Fibroblast of villous mesenchyme (primary cell): ENCODE measurements at places on chromosomes 12 and 14. TPM values are rescaled to one million over a fixed set of nuclear protein-coding genes. Genes with fewer than 3 reads are reported as not detected.

Gene SLC6A12
- not detected in 2 replicates for total RNA-seq

Gene SERPINA12
- total RNA-seq, result not detected in 2 replicates

Gene SIX6
- not detected in 2 replicates for total RNA-seq

Gene DNAL1
- total RNA-seq, result 9.0 and 9.9 TPM in 2 replicates

Gene GLT1D1
- total RNA-seq, result under 0.01 TPM in 1 of 2 replicates, not detected in the other

Gene SLCO1C1
- total RNA-seq, result under 0.01 and 0.32 TPM in 2 replicates

Gene ACRBP
- 0.64 TPM in 1 of 2 replicates, not detected in the other for total RNA-seq

Gene SLC25A47
- not detected in 2 replicates for total RNA-seq

Gene KRT75
- not detected in 2 replicates for total RNA-seq

Gene RPL10L
- 0.43 TPM in 1 of 2 replicates, not detected in the other for total RNA-seq

Gene CEBPE
- not detected in 2 replicates for total RNA-seq

Gene SOAT2
- not detected in 2 replicates for total RNA-seq

Gene KLRD1
- under 0.01 and 0.86 TPM in 2 replicates for total RNA-seq

Gene SERPINA10
- not detected in 2 replicates for total RNA-seq

Gene PRB2
- total RNA-seq, result not detected in 2 replicates

Gene PTGES3
- 62.5 and 96.7 TPM in 2 replicates for total RNA-seq

Gene SCN8A
- total RNA-seq, result 23.5 and 33.7 TPM in 2 replicates

Gene PLBD1
- total RNA-seq, result 10.0 and 18.1 TPM in 2 replicates

Gene EIF2S3B
- total RNA-seq, result 3.5 and 9.5 TPM in 2 replicates

Gene RNF212B
- not detected in 2 replicates for total RNA-seq

Gene GLS2
- total RNA-seq, result under 0.01 TPM in 1 of 2 replicates, not detected in the other

Gene C14orf180
- total RNA-seq, result not detected in 2 replicates

Gene WNT1
- total RNA-seq, result not detected in 2 replicates

Gene TNFAIP2
- total RNA-seq, result 122 and 240 TPM in 2 replicates

Gene OAS2
- total RNA-seq, result 2.3 and 5.6 TPM in 2 replicates

Gene LYSET
- total RNA-seq, result 6.0 and 6.1 TPM in 2 replicates

Gene LACRT
- not detected in 2 replicates for total RNA-seq

Gene CRY1
- total RNA-seq, result 25.4 and 25.5 TPM in 2 replicates

Gene COX8C
- not detected in 2 replicates for total RNA-seq

Gene ASCL1
- not detected in 2 replicates for total RNA-seq

Gene ZCRB1
- 40.2 and 42.2 TPM in 2 replicates for total RNA-seq

Gene STAT2
- total RNA-seq, result 232 and 296 TPM in 2 replicates

Gene PKP2
- total RNA-seq, result 2.3 and 9.5 TPM in 2 replicates

Gene PAH
- total RNA-seq, result not detected in 2 replicates

Gene SLC10A1
- total RNA-seq, result not detected in 2 replicates

Gene HIGD1C
- not detected in 2 replicates for total RNA-seq

Gene CMA1
- not detected in 2 replicates for total RNA-seq

Gene MAPK1IP1L
- 36.1 and 49.2 TPM in 2 replicates for total RNA-seq

Gene ZNF410
- 80.5 and 102 TPM in 2 replicates for total RNA-seq

Gene GPR162
- 2.6 and 3.0 TPM in 2 replicates for total RNA-seq

Gene KRT79
- total RNA-seq, result not detected in 2 replicates

Gene IL22
- not detected in 2 replicates for total RNA-seq

Gene FAM181A
- not detected in 2 replicates for total RNA-seq

Gene PTPRB
- total RNA-seq, result 0.43 and 0.97 TPM in 2 replicates

Gene ARID4A
- total RNA-seq, result 10.8 and 11.9 TPM in 2 replicates

Gene KCNMB4
- 4.2 and 7.3 TPM in 2 replicates for total RNA-seq

Gene DDIT3
- total RNA-seq, result 18.1 and 56.7 TPM in 2 replicates

Gene OTX2
- total RNA-seq, result not detected in 2 replicates

Gene RND1
- total RNA-seq, result under 0.01 TPM in 1 of 2 replicates, not detected in the other

Gene AMDHD1
- not detected in 2 replicates for total RNA-seq

Gene GPRC5A
- 25.8 and 127 TPM in 2 replicates for total RNA-seq

Gene SLC41A2
- 13.2 and 16.8 TPM in 2 replicates for total RNA-seq

Gene SPTB
- total RNA-seq, result under 0.01 TPM in 2 replicates

Gene PTPN6
- not detected in 2 replicates for total RNA-seq

Gene COA8
- total RNA-seq, result 22.9 and 32.0 TPM in 2 replicates
